ENCODE measurements at places on chromosomes 13 and 19. TPM values are rescaled to one million over a fixed set of nuclear protein-coding genes. Genes with fewer than 3 reads are reported as not detected.

IRGQ gene
- 13.6 TPM for total RNA-seq

PDE4C gene
- not detected for total RNA-seq

CFD gene
- total RNA-seq, result 2.1 TPM

RNF225 gene
- total RNA-seq, result 0.58 TPM

GATAD2A gene
- 126 TPM for total RNA-seq

PLEKHJ1 gene
- 67.4 TPM for total RNA-seq

LIM2 gene
- total RNA-seq, result 2.0 TPM

CCDC122 gene
- total RNA-seq, result 2.5 TPM

SIRT6 gene
- 45.9 TPM for total RNA-seq

TRPM4 gene
- 0.96 TPM for total RNA-seq

KCNJ14 gene
- 3.2 TPM for total RNA-seq

DNA sequence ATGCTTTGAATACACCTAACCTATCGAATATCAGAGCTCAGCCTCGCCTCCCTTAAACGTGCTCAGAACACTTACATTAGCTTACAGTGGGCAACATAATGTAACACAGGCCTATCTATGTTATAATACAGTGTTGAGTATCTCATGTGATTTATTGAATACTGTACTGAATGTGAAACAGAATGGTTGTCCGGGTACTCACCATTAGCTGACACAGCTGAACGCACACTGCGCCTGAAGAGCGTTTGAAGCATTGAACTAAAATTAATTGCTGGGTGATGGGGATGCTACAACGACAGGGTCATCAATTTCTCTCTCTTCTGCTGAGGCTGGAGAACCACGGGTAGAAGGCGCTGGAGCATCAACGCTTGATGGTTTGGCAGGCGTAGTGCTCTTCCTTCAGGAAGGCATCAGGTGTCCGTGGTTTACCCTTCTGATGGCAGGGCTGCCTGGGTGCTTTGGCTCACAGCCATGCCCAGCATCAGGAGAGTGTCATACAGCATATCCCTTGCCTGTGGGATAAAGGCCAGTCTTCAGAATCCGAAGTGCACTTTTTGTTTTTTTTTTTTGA, 46.9 kb upstream of the UBE2L5 start:
- H3K4me1 ChIP-seq, result peaks cover 93% of the 10 kb centered on the region
- peaks cover 3% of the 10 kb centered on the region for H3K36me3 ChIP-seq
- H3K4me3 ChIP-seq, result peak overlapping the region; percentile 94
- no peak for DNase-seq
- H3K27ac ChIP-seq, result peak overlapping the region; percentile 36

DNA sequence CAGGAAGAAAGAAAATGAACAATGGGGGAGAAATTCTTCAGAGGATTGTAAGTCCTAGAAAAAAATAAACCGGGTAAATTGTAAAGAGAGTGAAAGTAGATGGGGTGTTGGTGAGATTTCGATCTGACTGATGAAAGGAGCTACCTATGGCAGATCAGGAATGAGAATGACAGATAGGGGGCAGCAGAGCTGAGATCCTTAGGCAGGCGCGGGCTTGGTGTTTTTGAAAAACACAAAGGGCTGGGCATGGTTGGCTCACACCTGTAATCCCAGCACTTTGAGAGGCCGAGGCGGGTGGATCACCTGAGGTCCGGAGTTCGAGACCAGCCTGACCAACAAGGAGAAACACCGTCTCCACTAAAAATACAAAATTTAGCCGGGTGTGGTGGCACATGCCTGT, 1468.6 kb upstream of the SLC10A2 start:
- no peaks in the 10 kb centered on the region for H3K4me1 ChIP-seq
- no peaks in the 10 kb centered on the region for H3K27me3 ChIP-seq
- no peak overlapping the region for H3K4me3 ChIP-seq
- H3K27ac ChIP-seq, result no peak overlapping the region

DNA sequence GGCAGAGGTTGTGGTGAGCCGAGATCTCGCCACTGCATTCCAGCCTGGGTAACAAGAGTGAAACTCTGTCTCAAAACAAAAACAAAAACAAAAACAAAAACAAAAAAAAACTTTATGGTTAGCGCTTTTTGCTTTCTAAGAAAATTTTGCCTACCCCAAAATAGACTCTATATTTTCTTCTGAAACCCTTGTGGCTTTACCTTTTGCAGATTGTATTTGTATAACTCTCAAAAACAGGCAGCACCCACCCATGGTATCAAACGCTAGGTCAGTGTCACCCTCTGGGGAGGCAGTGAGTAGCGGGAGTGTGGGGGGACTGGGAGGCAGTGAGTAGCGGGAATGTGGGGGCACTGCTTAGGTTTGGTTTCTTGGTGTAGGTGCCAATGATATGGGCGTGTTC, 7.5 kb upstream of the SLC39A3 start:
- peaks cover 15% of the 10 kb centered on the region for H3K27me3 ChIP-seq
- no peaks in the 10 kb centered on the region for H3K36me3 ChIP-seq
- H3K4me1 ChIP-seq, result no peaks in the 10 kb centered on the region
- no peak overlapping the region for H3K27ac ChIP-seq

DNA sequence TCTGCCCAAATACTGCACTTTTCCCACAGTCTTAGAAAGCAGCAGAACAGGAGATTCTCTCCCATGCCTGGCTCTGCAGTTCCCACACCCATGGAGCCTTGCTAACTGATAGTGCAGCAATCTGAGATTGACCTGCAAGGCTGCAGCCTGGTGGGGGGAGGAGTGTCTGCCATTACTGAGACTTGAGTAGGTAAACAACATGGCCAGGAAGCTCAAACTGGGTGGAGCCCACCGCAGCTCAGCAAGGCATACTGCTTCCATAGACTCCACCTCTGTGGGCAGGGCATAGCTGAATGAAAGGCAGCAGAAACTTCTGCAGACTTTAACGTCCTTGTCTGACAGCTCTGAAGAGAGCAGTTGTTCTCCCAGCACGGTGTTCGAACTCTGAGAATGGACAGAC, 358.5 kb upstream of the PCDH9 start:
- peaks cover 4% of the 10 kb centered on the region for H3K36me3 ChIP-seq
- no peak for DNase-seq
- H3K27ac ChIP-seq, result no peak overlapping the region
- H3K4me3 ChIP-seq, result no peak overlapping the region
- no peaks in the 10 kb centered on the region for H3K27me3 ChIP-seq

DNA sequence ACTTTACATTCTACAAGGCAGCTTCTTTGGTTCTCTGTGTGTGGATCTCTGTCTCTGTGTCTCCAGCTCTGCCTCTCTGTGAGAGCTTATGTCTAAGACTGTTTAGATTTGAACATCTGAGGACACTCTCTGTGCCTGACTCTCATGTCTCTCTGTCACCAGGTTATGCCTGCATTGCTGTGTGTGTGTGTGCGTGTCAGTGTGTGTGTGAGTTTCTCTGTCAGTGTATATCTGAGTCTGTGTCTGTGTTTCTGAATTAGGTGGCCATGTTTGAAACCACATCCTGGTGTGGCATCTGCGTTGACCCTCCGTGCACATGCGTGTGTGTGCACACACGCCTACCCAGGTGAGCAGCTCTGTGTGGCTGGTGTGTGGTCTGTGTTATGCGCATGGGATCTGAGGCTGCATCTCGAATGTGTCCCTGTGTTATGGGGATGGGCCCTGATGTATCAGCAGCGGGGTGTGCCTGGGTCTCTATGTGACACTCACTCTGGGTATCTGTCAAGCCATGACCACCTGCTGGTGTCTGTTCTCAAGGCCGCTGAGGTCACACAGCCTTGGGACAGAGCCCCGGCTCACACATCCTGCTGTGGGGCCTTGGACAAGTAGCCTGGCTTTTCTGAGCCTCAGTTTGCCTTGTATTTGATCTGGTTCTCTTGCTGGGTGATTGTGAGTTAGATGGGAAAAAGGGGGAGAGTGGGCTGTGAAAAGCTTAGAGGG, 6.7 kb downstream of the ATP1A3 start:
- no peak overlapping the region for H3K4me3 ChIP-seq
- H3K4me1 ChIP-seq, result no peaks in the 10 kb centered on the region
- no peak overlapping the region for H3K27ac ChIP-seq
- H3K36me3 ChIP-seq, result no peaks in the 10 kb centered on the region
- DNase-seq, result no peak
- no peaks in the 10 kb centered on the region for H3K27me3 ChIP-seq

DNA sequence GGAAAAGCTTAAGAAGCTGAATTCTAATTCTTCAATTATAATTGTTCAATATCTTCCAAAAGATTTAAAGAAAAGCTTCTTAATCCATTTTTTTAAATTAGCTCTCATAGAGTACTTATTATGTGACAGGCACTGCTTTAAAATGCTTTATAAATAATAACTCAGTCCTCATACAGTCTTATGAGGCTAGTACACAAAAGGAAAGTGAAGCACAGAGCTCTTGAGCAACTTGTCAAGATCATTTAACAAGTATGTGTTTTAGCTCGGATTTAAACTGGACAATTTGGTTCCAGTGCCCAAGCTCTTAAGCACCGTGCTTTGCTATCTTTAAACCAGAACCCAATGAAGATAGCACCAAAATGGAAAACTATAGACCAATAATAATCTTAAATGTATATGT, 106.1 kb downstream of the DHRS12 start:
- DNase-seq, result no peak
- H3K4me1 ChIP-seq, result no peaks in the 10 kb centered on the region
- H3K27ac ChIP-seq, result no peak overlapping the region
- H3K4me3 ChIP-seq, result no peak overlapping the region
- H3K27me3 ChIP-seq, result no peaks in the 10 kb centered on the region
- no peaks in the 10 kb centered on the region for H3K36me3 ChIP-seq

- DNase-seq, result no peak
- no peaks in the 10 kb centered on the region for H3K36me3 ChIP-seq
- no peaks in the 10 kb centered on the region for H3K4me1 ChIP-seq
- no peak overlapping the region for H3K4me3 ChIP-seq
- no peaks in the 10 kb centered on the region for H3K27me3 ChIP-seq
- H3K27ac ChIP-seq, result no peak overlapping the region
These were observed 259.5 kb upstream of the SLC10A2 start for GRCh38 chr13:103325672-103326071.

GRCh38 chr19:38569368-38569983, 48.3 kb downstream of the MAP4K1 start:
- H3K27me3 ChIP-seq, result peaks cover 19% of the 10 kb centered on the region
- H3K4me3 ChIP-seq, result no peak overlapping the region
- DNase-seq, result peak; percentile 13
- H3K36me3 ChIP-seq, result no peaks in the 10 kb centered on the region
- peaks cover 6% of the 10 kb centered on the region for H3K4me1 ChIP-seq
- H3K27ac ChIP-seq, result no peak overlapping the region

- H3K4me3 ChIP-seq, result no peak overlapping the region
- no peaks in the 10 kb centered on the region for H3K4me1 ChIP-seq
- no peaks in the 10 kb centered on the region for H3K27me3 ChIP-seq
- DNase-seq, result no peak
- no peak overlapping the region for H3K27ac ChIP-seq
- peaks cover 7% of the 10 kb centered on the region for H3K36me3 ChIP-seq
These were observed 29.7 kb downstream of the MAP4K1 start for GRCh38 chr19:38588041-38588440.

GRCh38 chr13:101210774-101211173, 205.5 kb downstream of the NALCN start:
- H3K36me3 ChIP-seq, result no peaks in the 10 kb centered on the region
- H3K27ac ChIP-seq, result no peak overlapping the region
- no peak for DNase-seq
- no peaks in the 10 kb centered on the region for H3K4me1 ChIP-seq

GRCh38 chr13:71602344-71602743, 264.7 kb downstream of the DACH1 start:
- no peaks in the 10 kb centered on the region for H3K4me1 ChIP-seq
- H3K36me3 ChIP-seq, result no peaks in the 10 kb centered on the region
- no peak for DNase-seq
- no peak overlapping the region for H3K4me3 ChIP-seq
- no peaks in the 10 kb centered on the region for H3K27me3 ChIP-seq
- H3K27ac ChIP-seq, result no peak overlapping the region

- peak overlapping the region; percentile 83 for H3K4me3 ChIP-seq
- peaks cover 9% of the 10 kb centered on the region for H3K36me3 ChIP-seq
- H3K27ac ChIP-seq, result peak overlapping the region; percentile 97
- peak; percentile 80 for DNase-seq
- H3K27me3 ChIP-seq, result no peaks in the 10 kb centered on the region
These were observed 17.4 kb downstream of the GPR183 start for GRCh38 chr13:99289674-99290337.

DNA sequence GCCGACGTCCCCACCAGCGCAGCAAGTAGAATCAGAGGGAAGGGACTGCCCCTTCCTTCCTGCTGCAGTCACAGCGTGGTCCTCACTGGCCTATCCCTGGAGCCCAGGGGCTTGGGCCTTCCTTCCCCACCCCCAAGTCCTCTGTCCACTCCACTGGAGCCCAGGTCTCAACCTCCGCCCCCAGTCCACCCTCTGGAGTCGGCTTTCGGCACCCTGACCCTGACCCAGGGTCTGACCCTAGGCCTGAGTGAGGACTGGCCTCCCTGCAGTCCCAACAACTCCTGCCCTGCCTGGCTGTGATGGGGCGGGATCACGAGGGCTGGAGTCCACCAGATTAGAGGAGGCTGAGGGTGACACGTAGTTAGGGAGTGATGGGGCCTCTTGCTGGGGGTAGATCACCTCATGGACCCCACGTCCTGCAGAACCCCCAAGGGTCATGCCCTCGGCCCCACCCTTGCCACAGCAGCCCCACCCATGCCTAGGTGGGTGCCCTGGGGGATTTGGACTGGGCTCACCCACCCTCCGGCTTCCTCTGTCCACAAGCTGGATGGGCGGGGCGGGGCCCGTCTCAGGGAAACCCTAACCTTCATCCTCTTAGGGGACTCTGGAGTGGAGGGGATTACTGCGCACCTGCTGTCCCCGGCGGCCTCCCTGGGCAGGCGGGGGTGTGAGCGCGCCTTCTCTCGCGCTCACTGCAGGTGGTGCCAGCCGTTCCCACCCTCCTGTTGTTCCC, 3.8 kb downstream of the RAX2 start:
- H3K27ac ChIP-seq, result no peak overlapping the region
